Hair follicular keratinocyte (primary cell): ENCODE measurements at places on chromosomes 16 and 17. TPM values are rescaled to one million over a fixed set of nuclear protein-coding genes. Genes with fewer than 3 reads are reported as not detected.

SERPINF2 gene
- total RNA-seq: 0.08 and 0.70 TPM in 2 replicates

MYH13 gene
- not detected in 2 replicates for total RNA-seq

EVI2B gene
- 0.47 and 1.5 TPM in 2 replicates for total RNA-seq

DCTPP1 gene
- 44.7 and 66.1 TPM in 2 replicates for total RNA-seq

MPV17L gene
- 0.16 and 1.5 TPM in 2 replicates for total RNA-seq
